Stimulated activated CD4-positive, alpha-beta T cell treated with anti-CD3 and anti-CD28 coated beads, TNF-alpha, amount 100 ng/mL, for 4 hours (primary cell): ENCODE measurements at places on chromosomes 2 and 18.

GRCh38 chr2:80128080-80128479 is 176.5 kb downstream of the LRRTM1 start:
- DNase-seq = no peak

DNA sequence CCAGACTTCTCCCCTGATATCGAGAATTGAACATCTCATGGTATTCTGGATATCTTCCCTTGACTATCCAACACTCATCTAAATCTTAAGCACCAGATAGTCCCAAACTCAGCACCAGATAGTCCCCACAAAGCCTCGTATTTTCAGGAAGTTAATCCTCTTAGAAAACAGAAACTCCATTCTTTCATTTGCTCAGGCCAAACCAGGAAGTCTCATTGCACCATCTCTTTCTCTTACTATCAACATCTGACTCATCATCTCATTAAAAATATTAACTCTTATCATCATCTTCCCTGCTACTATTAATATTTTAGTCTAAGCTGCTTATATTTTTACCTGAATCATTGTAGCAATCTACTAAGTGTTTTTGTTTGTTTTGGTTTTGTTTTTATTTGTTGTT is 286.4 kb downstream of the GALNT13 start:
- no peak for DNase-seq

DNA sequence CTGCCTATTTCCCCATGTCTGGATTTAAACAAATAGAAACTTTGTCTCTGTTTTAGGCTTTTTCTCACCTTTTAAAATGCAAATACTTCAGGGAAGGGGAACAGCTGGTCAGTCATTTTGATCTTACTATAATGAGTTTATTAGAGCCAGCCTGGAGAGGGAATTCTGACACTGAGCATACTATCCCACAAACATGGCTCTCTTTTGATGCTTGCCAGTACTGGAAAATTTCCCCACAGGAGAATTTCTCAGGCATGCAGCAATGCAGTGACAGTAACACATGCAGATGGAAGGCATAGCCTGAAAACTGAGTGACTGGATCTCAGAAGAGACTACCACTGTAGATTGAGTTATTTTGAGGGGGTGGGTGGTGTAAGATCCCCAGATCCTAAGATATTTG is 974.3 kb upstream of the CELF4 start:
- no peak for DNase-seq

DNA sequence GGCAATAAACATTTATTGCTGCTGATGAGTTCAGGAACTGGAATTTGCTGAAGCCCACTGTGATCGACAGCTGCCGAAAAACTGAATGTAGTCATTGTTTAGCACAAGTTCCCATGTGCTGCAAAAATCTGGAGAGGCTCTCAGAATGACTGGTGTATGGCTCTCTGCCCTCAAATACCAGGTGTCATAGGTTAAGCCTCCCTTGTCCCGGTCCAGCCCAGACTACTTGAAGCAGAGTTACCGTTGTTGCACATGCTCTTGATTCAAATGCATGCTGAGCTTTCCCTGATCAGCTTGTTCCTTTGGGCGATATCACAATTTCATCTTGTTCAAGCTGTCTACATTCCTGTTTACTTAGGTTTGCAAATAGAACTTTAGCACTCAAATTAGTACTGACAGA is 625.2 kb downstream of the CPS1 start:
- no peak for DNase-seq
